Ammon's horn (tissue), 1 donor: ENCODE measurements at places on chromosomes 16 and 17.

DNA sequence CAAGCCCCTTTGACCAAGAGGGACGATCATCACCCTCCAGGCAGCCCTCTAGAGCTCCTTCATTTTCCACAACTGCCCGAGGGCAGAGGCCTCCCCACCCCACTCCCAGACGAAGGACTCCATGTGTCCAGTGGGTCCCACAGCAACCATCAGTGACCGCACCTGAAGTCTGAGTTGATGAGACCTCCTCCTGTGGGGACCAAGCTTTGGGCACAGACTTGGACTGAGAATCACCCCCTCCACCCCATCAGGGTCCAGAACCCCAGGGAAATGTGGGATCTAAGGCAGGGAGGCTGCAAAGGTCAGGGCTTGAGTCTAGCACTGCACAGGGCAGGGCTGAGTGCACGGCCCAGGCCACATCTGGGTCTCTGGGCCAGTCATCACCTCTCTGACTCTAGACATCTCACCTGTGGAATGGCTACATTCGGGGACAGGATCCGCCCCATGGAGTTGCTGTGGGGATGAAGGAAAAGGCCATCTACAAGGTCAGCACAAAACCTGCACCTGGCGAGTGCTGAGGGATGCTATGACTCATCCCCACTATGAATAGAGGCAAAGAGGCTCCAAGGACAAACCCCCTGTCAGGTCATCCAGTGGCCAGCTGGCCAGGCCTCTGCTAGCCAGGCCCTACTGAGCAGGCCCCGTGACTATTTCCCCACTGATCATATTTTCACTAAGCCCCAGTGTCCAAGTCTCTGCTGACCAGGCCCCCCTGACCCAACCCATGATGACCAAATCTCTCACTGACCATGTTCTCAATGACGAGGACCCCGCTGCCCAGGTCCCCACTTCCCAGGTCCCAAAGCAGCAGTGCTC lies 38.4 kb downstream of the TNFRSF13B start:
- no peak for DNase-seq

GRCh38 chr16:19678804-19679203 lies 39.2 kb downstream of the KNOP1 start:
- DNase-seq = no peak

DNA sequence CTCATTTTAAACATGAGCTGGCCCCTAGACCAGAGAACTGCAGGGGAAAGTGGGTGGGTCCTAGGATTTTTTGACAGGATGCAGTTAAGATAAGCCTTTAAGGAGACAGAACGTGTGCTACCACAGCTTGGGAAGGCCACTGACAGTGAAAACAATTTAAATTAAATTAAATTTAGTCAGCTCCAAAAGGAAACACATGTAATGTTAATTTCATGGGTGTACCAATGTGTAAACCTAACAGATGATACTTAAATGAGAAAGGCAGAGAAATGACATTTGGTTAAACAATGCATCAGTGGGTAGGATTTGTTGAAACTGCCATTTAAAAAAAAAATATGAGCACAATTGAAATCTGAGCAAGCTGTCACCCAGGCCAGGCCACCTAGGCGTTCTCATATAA lies 250.8 kb downstream of the XYLT1 start:
- no peak for DNase-seq

DNA sequence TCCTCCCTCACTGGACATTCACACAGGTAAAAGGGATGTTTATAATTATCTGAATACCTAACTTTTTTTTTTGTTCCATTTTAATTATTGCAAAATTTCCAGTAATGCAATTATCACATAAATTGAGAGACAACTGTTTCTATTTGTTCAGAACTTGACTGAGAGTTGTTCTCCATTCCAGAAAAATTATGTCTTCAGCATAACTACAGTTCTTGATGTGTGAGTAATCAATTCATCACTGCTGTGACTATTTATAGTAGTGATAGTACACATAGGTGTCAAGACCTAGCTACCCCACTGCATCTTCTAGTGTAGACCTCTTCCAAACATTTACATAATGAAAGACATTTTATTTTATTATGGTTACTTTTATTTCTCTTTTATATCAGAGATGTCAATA lies 5.8 kb upstream of the TNRC6A start:
- DNase-seq = no peak

GRCh38 chr16:85083051-85083639 lies 29.1 kb downstream of the CIBAR2 start:
- DNase-seq = no peak

DNA sequence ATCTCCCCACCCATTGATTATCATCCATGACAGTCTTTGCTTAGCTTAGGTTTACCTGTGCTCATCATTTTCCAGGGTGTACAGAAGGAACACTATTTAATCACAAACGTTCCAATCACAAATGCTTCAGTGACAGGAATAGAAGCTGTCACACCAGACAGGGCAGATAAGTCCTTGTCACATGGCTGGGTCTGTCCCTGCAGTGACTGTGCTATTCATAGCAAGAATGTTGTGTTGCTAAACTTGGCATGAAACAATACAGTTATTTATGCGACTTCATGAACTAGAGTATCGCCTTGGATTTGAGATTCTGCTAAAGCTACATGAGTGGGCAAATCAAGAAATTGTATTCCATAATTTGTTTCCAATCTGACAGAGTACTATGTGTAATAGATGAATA lies 108.4 kb downstream of the CDH13 start:
- DNase-seq = peak; percentile 33

GRCh38 chr16:54241525-54241924 lies 45.1 kb downstream of the IRX3 start:
- no peak for DNase-seq

DNA sequence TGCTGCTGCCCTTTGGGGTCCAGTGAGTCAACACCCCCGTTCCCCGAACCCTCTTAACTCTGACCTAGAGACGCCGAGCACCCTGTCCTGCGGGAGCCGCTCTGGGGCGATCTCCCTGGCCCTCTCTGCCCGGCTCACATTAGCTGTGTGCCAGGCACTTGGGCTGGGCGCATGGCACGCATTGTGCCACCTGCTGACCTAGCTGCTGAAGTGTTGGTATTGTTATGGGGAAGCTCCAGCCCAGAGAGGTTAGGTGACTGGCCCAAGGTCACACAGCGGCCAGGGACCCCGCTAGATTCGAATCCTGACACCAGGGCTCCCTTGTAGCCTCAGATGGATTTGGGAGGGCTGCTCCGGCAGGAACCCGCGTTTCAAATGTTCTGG lies 1.1 kb downstream of the HSD17B1 start:
- DNase-seq = no peak

- no peak for DNase-seq
Observed at GRCh38 chr17:49093131-49093530, 39.4 kb upstream of the B4GALNT2 start.

DNA sequence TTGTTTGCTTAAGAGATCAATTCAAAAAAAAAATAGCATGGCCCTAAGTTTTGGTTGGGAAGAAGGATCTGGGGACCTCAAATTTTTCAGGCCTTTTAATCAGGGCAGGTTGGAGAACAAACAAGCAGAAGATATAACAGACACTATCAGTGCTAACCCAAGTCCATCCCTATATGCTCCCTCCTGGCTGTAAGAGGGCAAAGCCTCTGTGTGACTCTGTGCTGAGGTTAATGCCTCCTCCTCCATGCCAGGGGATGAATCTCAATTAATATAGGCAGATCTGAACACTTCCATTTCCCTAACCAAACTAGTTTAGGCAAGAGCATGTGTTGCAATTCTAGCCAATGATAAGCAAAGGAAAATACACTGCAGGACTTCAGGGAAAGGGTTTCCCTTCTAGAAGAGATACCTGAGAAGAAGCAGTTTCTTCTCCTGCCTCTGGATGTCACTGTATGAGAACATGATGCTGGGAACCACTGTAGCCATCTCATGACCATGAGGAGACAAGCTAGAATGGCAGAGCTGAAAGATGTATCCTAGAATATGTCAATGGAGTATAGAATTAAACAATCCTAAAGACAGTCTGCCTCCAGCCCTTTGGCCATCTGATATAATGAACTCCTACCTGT lies 76.0 kb downstream of the CHD9NB start:
- DNase-seq = no peak

DNA sequence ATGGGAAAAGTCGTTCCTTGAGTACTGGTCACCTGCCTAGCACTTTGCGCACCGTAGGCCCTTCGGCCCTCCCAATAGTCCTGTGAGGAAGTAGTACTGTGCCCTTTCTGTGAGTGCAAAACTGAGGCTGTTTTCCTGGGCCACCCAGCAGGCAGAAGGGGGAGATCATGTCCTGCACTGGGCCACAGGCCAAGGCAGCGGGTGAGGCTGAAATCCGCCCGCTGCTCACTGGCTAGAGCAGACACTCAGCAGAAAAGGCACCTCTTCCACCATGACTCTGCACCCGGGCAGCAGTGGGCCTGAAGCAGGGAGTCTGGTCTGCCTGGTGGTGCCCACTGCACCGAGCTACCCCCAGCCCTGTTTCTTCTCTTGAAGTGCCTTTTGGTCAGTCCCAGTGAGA lies 20.2 kb downstream of the METTL22 start:
- DNase-seq = peak; percentile 68

DNA sequence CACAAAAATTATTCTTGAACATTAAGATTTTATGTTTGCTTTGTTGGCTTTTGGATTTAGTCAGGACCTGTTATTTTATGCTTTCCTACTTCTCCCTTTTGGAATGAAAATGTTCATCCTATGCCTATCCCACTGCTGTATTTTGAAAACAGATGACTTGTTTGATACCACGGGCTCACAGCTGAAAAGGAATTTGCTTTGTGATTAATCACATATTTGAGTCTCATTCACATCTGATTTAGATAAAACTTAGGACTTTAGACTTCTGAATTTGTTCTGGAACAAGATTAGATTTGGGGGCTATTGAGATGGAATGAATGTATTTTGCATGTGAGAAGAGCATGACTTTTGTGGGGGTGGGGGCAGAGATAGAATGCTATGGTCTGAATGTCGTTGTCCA lies 1012.6 kb downstream of the CDH11 start:
- no peak for DNase-seq

GRCh38 chr17:77097631-77098180 lies 43.1 kb upstream of the SEC14L1 start:
- DNase-seq = peak; percentile 45

- peak; percentile 44 for DNase-seq
Observed at GRCh38 chr17:55770196-55770870, 19.5 kb downstream of the PCTP start.

DNA sequence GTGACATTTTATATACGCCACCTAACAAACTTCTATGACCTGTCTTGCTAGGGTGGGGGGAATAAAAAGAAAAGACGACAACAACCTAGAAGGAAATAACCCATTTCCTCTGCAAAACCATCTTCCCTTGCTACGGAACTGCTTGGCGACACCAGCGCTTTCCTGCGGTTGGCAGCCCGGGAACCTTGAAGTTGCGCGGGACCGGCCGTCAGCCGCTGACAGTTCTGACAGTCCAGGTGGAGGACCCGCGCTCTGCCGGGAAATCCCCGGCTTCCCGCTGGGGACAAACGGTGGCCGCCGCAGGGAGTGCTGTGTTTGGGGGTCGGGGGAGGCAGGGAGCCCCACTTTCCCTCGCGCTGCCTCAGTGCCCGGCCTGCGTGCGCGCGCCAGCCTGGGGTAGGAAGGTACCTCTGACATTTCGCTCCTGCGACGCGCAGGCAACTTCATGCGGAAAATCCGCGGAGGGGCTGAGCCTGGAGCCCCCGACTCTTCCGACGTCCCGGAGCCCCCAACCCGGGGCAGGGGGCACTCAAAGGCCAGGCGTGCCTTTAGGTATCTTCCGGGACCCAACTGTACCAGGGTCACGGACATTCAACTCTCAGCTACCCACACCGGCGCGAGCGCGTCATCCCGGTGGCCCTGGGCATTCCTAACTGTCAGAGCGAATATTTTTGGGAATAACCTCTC lies 516 bp downstream of the SLC16A6 start:
- DNase-seq = no peak

DNA sequence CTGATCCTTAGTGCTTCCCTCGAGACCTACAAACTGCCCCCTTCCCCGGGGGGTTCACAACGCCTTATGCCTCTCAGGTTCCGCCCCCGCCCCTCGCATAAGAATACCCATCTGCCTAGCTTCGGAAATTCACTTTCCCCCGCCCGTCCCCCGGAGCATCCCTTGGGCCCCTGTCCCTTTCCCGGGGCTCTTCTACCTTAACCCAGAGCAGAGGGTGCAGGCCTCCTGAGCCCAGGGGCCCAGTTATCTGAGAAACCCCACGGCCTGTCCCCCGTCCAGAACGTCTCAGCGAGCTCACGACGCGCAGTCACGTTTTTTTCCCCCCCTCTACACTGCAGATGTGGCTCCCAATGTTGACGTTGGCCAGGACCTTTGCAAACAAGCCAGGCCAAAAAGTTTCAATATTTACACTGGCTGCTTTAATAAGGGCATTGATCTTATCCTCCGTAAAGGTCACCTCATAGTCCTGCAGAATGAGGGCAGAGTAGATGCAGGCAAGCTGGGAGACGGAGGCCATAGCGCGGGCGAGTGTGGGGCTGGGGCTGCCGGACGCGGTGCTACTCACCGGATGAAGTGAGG lies 1.4 kb upstream of the NBR1 start:
- DNase-seq = peak; percentile 7

DNA sequence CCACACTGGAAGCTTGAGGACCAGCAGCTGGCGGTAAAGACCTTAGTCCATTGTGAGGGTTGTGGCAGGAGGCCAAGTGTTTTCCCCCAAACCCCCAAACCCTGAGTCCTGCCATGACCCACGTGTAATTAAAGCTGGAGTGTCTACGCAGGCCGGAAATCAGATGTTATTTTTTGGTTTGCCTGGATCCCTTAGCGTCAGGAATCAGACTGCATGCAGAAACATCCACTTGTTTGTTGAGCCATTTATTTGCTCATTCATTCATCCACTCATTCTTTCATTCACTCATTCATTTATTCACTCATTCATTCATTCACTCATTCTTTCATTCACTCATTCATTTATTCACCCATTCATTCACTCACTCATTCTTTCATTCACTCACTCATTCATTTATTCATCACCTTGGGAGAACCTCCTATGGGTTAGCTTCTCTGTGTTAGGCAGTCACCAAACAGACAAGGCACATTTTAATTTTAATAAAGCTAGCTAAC lies 313.1 kb downstream of the MAF start:
- no peak for DNase-seq

DNA sequence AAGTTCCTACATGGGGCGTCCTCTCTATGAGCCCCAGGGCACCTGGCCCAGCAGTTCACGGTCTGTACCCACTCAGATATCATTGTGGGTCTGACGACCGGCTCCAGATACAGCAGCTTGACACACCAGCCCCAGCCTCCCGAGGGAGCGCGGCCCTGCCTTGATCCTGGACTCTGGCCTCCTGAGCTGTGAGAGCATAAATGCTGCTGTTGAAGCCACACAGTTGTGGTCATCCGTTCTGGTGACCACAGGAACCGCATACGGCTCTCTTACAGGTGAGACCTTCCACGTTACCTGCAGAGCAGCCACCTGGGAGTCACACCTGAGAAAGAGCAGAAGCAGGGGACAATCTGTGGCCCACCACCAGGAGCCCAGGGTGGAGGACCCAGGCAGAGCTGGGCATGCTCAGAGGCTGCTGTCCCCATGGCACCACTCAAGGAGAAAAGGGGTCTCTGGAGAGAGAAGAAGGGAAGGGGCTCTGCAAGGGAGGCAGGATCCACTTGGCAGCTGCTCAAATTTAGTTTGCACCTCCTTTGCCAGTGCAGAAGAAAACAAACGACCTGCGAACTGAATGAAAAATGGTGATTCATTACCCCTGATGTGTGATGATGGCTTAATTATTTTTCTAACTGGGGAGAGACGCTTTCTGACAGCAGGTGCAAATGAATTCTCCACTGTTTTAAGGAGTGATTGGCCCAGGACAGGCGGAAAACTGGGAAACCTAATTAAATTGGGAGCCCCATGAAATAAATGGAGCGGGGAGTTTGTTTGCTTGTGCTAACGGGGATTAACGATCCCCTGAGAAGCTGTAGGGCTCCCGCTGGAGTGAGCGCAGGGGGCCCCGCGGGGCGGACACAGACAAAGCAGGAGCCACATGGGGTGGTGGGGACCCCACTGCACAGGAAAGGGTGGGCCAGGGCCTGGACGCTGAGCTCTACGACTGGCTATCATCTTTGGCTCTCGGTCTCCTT lies 208.9 kb downstream of the RBFOX3 start:
- DNase-seq = no peak
